ENCODE measurements at places on chromosomes 13 and 19.
A peak's percentile ranks its signal among the peaks of the same experiment; 100 is the strongest.

- peak; percentile 43 for DNase-seq
These were observed 3.1 kb downstream of the KISS1R start for GRCh38 chr19:920051-920864.

GRCh38 chr13:32845952-32846950 is 170.0 kb upstream of the KL start:
- DNase-seq: no peak

DNA sequence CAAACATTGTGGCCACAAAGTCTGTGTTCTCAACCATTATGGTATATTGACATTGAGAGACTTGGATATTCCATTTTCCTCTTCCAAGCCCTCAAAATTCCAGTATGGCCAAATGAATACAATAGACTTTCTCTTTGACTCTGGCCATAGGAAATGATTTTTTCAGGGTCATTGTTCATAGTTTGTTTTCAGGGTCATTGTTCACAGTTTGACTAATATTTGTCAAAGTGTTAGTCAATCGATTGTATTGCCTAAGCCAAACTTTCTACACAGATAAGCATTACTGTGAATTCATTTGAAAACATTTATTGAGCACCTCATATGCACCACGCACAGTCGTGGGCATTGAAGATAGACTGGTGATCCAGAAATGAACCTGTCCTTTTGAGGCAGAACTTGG is 22.9 kb upstream of the FAM216B start:
- no peak for DNase-seq

- DNase-seq: peak; percentile 41
These were observed 20.3 kb downstream of the C19orf81 start for GRCh38 chr19:50669302-50670101.

DNA sequence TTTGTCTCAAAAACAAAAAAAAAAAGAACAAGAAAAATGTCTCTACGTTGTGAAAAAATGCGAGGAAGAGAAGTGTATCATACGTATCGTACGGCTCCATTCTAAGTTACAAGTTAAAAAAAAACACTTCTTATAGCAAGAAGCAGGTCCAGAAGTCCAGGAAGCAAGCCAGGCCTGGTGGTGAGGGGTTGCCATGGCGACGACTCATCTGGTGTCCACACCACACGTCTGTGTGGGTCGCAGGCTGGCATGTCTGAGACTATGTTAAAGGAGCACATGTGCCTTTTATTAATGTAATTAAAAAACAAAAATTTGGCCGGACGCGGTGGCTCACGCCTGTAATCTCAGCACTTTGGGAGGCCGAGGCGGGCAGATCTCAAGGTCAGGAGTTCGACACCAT is 5.9 kb downstream of the MED16 start:
- no peak for DNase-seq

Data from inflammatory macrophage (primary cell).